ENCODE measurements at places on chromosomes 6 and 20.

- DNase-seq, result no peak
Measured at GRCh38 chr20:21518292-21518991, 4.6 kb upstream of the NKX2-2 start.

DNA sequence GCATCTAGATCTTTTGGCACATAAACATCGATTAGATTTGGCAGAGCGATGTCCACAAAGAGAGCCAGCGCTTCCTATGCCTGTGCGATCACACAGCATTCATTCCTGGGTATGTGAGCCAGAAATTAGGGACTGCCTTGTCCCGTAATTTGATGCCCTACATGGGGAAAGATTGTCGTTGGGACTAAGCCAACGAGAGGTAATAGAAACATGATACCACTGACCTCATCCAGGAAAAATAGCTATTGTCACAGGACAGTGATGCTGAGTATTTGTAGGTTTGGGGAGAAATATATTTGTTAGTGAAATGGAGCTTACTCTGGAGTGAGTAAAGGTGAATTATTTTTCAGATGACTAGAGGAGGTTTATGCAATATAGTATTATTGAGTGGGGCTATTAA, 154.0 kb downstream of the TSHZ2 start:
- DNase-seq, result no peak

DNA sequence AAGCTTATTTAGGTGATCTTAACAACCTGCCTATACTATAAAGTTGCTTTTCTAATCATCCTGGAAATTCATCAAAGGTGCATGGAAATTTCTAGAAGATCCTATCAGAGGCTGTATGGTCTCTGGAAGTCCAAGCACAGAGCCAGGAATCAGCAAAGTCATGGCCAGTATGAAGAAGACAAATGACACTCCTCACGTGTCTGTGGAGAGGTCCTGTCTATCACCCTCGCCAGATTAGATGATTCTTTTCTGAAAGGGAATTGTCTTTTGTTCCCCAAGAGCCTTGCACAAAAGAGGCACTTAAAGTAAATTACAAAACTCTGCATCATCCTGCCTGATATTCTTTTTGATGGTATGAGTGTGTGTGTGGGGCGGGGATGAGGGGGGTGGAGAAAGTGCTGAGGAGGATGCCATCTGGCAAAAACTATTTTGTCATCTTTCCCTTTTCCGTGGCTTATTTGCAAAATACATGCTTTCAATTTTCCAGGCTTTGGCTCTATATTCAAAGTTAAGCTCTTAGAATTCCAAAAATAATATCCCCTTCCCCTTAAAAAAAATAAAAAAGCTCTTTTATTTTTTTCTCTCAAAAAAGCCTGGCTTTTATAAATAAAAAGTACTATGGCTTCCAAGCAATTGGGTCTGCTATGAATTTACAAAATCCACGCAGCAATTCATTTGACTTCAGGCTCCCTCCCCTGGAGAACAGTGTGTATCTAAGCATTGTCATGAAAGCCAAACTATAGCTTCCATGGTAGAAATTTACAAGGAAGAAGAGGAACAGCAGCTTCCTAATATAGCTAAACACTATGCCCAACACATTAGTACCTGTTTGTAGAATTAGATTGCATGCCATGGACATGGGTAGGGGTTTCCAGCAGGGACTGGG, 185.2 kb upstream of the ARG1 start:
- no peak for DNase-seq

DNA sequence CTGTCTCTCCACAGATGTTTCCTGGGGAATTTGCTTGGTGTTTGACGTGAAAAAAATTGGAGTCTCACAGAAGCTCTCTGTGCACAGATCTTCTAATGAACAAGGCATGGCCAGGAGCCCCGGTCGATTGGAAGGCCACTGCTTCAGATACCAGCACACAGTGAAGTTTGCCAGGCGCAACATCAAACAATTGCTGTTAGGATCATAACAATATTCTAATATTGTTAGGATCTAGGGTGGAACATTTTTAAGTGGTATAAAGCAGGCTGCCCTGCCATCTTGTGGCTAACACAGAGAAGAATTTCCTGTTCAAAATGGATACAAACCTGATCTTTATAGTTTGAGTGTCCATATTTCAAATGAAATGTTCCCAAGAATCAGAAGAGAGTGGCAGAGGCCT, 64.1 kb downstream of the C6orf118 start:
- no peak for DNase-seq

DNA sequence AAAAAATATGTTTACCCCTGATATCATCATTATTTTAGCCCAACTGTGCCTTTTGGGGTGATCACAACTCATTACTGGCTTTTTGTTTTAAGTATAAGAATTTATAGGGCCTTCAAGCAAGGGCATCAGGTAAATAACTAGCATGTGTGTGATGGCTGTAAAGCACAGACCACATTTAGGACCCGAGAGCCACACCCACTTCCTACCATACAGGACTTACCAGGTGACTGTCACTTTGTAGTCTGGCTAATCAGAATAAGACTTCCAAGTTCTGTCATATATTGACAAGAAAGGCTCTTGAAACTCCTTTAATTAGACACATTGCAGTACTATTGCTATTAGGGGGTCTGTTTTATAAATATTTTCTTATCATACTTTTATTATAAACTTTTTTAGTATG, 31.1 kb downstream of the TMEM242 start:
- no peak for DNase-seq

GRCh38 chr6:157092736-157093135, 230.6 kb downstream of the TMEM242 start:
- DNase-seq, result no peak

GRCh38 chr6:117573006-117573680, 29.2 kb downstream of the GOPC start:
- DNase-seq, result no peak

DNA sequence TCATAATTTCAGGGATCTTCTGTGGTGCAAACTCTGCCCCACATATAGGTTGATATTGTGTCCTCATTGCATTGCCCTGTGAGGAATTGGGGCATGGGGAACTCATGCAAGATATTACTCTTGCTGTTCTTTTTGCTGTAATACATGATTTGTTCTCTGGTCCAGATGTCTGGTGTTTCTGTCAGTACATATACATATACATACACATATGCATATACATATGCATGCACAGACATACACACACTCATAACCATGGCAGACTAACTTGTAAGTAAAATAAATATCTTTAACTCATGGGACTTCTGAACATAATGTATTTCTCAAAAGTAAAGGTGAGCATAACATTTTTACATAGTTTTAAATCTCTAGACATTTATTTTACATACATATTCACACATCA, 438.3 kb downstream of the CD109 start:
- no peak for DNase-seq

DNA sequence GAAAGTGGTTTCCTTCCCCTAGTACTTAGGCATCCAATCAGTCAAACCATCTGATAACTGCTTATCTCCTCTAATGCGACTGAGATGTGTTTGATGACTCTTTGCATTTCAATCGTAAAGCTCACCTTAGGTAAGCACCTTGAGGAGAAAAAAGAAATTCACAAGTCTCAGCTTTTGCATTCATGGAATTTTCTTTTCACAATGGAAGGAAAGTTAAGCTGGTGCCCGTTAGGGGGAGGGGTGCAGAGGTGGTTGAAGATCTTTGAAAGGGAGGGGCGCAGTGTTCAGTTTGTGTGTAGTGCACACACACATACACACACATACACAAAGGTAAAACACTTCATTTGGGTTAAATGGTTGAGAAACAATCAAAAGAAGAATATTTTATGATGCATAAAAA, 87.1 kb upstream of the SALL4 start:
- DNase-seq, result no peak

DNA sequence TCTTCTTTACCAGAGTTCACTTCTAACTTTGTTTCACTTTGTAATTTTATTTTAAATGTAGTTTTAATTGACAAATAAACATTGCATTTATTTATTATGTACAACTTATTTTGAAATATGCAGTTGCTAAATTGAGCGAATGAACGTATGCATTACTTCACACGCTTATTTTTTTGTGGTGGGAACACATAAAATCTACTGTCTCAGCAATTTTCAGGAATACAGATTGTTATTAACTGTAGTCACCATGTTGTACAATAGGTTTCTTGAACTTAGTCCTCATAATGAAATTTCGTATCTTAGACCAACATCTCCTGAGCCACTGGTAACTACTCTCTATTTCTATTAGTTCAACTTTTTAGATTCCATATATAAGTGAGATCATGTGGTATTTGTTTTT, 46.9 kb downstream of the NKAIN2 start:
- DNase-seq, result no peak

DNA sequence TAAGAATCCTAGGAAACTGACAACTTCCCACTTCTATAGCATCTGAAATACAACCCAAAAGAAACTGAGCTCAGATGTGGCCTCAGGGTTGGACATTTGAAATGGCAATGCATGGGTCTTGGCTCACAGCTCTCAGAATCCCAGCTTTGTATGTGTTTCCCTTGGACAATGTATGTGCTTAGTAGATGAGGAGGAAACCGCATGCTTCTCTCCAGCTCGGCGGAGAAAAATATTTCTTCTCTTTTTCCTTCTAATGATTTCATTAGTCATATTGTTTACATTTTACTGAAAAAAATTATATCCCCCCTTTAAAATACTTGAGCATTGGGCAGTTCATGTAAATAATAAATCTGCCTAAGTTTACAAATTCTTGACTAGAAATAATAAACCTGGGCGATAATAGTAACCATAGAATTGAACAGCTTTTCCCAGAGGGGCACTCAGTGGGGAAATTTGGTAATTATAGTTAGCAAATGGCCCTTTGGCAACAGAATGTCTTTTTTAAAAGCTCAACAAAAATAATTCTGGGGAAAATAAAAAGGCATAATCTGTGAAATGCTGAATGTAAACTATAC, 55.3 kb downstream of the PFDN4 start:
- no peak for DNase-seq

DNA sequence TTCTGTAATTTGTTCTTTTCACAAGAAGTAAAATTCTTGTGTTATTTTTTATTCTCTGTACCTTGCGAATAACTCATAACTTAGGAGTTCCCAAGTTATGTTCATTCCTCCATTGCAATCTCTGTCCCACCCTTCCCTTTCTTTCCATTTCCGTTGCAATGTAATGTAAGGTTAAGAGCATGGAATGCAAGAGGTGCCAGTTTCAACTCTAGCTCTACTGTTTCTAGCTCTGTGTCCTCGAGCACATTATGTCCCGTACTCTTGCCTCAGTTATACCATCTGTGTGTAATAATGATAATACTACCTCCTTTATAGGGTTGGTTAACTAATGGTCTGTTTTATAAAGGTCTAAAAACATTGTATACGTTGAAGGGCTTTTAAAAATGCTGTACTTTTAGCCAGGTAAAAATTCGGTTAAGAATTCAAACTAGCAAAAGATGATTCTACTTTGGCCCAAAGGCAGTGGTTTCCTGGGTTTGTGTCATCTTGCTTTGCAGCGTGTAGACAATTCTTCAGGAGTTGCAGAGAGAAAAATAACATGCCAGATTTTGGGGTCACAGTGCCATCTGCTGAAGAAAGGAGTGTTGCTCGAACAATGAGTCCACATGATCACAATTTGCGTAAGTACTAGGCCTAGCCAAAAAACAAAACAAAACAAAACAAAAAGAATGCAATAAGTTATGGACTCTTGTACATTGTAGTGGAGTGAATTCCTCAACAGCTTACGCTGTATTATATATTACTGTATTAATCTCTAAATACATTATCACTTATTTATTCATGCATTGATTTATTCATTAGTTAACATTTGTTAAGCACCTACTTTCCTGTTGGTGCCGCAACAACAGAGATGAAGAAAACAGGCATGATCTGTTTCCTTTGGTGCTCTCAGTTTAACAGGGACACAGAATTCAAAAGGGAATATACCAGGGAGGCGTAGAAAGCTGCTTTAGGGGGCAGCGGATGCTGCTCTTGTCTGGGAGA, 10.0 kb upstream of the PFDN4 start:
- DNase-seq, result no peak

DNA sequence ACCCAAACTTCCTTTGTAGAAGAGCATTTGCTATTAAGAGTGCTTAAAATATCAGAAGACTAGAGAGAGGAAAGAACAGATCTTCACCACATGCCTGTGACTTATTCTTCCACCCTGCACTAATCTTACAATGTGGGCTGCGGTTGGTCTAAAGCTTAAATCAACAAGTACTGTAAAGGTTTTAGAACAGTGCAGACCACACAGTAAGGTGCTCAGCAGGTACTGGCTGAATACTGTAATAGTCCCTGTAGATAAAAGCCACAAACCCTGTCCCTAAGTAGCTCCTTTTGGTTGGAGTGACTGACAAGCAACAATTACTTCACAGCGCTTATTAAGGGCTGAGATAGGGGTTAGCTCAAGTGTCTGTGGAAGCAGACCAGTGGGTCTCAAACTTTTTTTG, 972 bp upstream of the PHF3 start:
- DNase-seq, result no peak

DNA sequence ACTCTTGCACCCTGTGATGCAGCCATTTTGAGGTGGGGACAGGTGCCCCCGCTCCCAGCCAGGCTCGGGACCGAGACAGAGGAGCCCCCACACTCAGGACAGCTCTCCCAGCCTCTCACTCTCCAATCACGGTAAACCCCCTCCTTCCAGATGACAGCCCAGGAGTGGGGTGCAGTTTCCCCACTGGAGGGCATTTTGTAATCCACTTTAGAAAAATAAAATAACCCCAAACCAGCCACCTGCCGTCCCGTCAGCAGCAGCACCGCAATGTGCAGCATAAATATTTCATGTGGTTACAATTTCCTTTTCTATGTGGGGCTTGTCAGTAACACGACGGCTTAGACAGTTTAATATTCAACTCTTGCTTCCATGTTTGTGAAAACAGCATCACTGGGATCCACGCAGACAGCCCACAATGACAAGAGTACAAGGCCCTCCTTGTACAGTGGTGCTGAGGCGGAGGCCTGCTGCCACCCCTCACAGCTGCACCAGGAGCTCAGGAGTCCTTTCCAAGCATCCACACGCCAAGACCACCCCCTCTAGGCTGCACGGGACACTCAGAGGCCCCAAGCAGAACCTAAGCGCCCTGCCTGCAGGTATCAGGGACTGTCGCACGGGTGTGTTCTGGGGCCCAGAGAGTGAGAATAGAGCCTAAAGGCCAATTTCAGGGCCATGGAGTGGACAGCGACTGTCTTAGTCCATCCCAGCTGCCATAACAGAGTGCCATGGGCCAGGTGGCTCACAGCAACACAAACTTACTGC, 116.7 kb downstream of the JPH2 start:
- DNase-seq, result peak; percentile 22

GRCh38 chr6:13496513-13497190, 9.3 kb upstream of the GFOD1 start:
- DNase-seq, result no peak

DNA sequence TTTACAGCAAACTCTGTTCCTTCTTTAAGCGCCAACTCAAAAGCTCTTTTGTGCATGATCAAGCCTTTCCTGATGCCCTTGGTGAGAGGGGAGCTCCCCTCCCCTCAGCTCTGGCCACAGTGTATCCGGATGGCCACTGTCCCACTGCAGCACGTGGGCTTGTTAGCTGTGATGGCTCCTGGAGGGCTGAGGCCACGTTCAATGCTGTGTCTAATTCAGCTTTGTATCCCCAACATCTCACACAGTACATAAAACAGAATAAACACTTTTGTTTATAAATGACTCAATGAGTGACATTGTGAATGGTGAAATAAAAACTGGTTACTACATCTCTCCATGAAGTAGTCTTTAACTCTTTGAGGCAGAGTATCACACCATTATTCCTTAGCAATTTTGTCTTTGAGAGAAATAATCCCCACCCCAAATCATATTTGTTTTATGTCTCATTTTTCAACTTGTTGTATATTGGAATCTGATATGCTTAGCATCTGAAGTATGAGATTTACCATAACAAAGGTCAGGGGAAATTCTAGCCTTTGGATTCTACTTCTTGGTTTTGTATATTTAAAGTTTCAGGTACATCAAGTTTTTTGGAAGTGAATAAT, 44.5 kb downstream of the EDN1 start:
- DNase-seq, result no peak
